ENCODE measurements at places on chromosomes 3 and 15.
A peak's percentile ranks its signal among the peaks of the same experiment; 100 is the strongest.

GRCh38 chr3:129557548-129557894 lies 14.5 kb downstream of the H1-8 start:
- no peak for DNase-seq

DNA sequence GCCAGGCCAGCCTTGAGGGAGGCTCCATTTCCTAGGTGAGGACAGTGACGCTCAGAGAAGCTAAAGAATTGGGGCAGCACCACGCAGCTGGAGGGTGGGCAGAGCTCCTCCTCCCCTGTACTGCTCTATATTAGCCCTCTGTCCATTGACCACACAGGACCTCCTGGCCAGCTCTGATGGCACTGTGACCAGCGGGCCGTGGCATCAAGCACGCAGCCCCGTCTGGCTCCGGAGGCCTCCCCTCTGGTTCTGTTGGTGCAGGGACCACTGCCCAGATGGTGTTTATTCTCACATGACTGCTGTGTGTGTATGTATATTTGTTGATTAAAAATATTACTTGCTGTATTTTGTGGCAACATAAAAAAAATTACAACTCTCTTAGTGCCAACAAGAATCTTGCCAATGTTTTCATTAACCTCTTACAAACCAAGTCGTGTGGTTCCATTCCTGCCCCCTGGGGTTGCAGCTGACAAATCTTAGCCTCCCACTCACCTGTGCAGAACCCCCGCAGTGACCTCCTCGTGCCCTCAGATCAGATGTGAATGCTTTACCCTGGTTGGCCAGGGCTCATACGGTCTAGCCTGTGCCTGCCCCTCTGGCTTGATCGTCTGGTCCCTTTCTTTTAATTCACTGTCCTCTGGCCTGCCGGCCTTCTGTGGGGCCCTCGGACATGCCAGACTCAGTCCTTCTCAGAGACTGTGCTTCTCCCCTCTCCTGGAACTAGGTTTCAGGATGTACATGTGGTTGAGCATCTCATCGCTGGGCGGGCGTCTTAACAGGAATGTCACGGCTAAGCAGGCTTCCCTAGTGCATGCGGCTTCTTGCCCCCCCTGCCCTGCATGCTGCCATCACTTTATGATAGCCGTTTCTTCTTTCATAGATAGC lies 14.8 kb downstream of the CHCHD6 start:
- peak; percentile 22 for DNase-seq

- DNase-seq = peak; percentile 95
Measured at GRCh38 chr15:79595995-79596622, 164.0 kb downstream of the MINAR1 start.

- no peak for DNase-seq
Measured at GRCh38 chr15:36617529-36618196, 38.2 kb downstream of the CDIN1 start.

DNA sequence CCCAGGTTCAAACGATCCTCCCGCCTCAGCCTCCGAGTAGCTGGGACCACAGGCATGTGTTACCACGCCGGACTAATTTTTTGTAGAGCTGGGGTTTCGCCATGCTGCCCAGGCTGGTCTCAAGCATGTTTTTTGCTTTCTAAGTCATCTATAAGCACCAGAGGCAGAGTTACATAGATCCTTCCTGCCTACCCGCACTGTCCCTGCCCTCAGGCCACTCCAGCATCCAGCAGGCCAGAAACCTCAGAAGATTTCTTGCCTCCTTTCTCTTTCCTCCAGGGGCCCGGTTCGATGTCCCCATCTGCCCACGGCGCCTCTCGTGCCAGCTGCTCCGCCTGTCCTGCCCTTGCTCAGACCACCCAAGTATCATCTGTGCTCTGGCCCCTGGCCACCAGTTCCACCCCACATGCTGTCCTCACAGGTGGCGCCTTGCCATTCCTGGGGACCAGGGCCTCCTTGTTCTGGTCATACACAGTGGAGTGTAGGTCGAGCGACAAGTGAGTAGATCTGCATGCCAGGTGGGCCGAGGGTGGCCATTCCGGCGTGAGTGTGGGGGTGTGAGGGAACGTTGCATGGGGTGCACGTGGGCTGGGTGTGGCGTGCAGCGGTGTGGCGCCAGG lies 27.3 kb downstream of the KLHDC8B start:
- no peak for DNase-seq

DNA sequence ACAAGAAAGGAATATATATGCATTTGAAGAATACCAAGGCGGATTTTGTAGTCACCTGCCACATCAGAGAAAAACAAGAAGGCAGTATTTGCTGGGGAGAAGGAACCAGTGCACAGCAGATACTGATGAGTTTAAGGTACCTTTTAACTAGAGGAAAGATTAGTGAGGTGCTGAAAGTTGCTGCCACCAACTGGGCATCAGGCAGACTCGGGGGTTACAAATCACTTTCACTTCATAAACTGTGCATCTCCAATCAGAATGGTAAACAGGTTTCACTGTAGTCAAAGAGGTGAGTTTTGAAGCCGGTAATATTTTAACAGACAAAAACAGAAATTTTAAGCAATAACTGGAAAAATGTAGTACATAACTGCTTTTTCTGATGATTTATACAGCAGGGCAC lies 4.1 kb downstream of the FBN1 start:
- peak; percentile 22 for DNase-seq

GRCh38 chr3:63931290-63931689 lies 19.1 kb upstream of the SCAANT1 start:
- DNase-seq = no peak

DNA sequence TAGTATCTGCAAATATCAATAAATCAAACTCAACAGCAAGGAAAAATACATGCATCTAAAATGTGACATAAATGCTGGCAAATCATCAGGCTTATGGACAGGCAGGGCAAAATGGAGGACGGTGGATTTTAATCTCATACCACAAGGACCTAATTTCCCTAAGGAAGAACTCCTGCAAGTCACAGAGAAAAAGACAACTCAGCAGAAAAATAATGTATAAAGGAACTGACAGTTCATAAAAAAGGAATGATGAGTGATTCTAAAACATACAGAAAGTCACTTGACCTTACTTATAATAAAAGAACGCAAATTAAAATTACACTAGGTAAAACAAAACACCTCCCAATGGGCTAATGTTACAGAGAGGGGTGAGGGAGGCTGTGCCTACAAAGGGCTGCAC lies 17.2 kb downstream of the TUBGCP5 start:
- DNase-seq = no peak

DNA sequence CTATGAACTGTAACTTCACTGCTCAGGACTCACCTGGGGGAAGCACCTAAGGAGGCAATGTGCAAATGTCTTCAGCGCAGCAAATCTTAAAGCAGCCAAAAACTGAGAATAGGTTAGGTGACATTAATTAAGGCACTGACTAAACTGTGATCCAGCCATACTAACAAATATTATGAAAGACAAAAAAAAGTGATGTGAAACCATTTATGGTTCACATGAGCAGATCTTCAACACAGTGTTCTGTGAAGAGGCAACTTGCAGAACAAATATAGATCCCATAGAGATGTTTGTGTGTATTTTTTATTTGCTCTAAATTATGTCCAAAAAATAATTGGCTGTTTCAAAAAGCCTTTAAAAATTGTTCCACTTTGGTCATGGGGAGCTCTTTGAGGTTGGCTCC lies 24.1 kb upstream of the MITF start:
- DNase-seq = no peak
